Naive thymus-derived CD4-positive, alpha-beta T cell (primary cell): ENCODE measurements at places on chromosomes 1 and 21. TPM values are rescaled to one million over a fixed set of nuclear protein-coding genes. Genes with fewer than 3 reads are reported as not detected.

- no peak for DNase-seq
- no peak overlapping the region for H3K4me3 ChIP-seq
- no peaks in the 10 kb centered on the region for H3K36me3 ChIP-seq
- H3K4me1 ChIP-seq: no peaks in the 10 kb centered on the region
- no peak overlapping the region for H3K27ac ChIP-seq
- no peaks in the 10 kb centered on the region for H3K27me3 ChIP-seq
These were observed 10.2 kb upstream of the DMRTB1 start for GRCh38 chr1:53449021-53449420.

GRCh38 chr21:33396951-33397350 is 6.3 kb upstream of the IFNGR2 start:
- no peaks in the 10 kb centered on the region for H3K36me3 ChIP-seq
- no peaks in the 10 kb centered on the region for H3K4me1 ChIP-seq
- H3K4me3 ChIP-seq: no peak overlapping the region
- no peak for DNase-seq

DNA sequence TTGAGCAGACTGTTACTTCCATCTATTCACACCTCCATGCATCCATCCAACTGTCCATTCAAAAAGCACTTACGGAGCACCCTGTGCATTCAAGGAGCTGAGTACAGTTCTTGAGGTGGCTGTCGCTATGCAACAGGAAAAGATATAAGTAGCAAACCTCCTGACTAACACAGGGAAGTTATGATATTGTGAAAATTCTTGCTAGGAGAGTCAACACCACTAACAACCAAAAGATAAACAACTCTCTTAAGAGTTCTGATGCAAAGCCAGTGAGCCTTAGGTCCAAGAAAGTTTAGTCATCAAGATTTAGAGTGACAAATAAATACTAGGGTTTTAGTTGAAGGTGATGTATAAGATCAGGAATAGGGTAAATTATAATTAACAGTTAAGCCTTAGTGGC is 44.5 kb upstream of the TRIM45 start:
- H3K27me3 ChIP-seq: no peaks in the 10 kb centered on the region
- H3K4me1 ChIP-seq: no peaks in the 10 kb centered on the region
- H3K4me3 ChIP-seq: no peak overlapping the region
- no peaks in the 10 kb centered on the region for H3K36me3 ChIP-seq
- no peak overlapping the region for H3K27ac ChIP-seq
- no peak for DNase-seq

- H3K4me1 ChIP-seq: peaks cover 8% of the 10 kb centered on the region
- H3K36me3 ChIP-seq: no peaks in the 10 kb centered on the region
- no peak overlapping the region for H3K27ac ChIP-seq
- no peak for DNase-seq
- no peaks in the 10 kb centered on the region for H3K27me3 ChIP-seq
These were observed 16.0 kb upstream of the EPS15 start for GRCh38 chr1:51535006-51535592.

GRCh38 chr1:229013981-229014380 is 256.9 kb upstream of the RAB4A start:
- H3K4me1 ChIP-seq: no peaks in the 10 kb centered on the region
- no peak for DNase-seq
- H3K36me3 ChIP-seq: no peaks in the 10 kb centered on the region
- H3K27ac ChIP-seq: no peak overlapping the region
- no peak overlapping the region for H3K4me3 ChIP-seq

- H3K27ac ChIP-seq: no peak overlapping the region
- no peaks in the 10 kb centered on the region for H3K36me3 ChIP-seq
- H3K4me3 ChIP-seq: no peak overlapping the region
- DNase-seq: no peak
- H3K4me1 ChIP-seq: peaks cover 8% of the 10 kb centered on the region
These were observed 3.0 kb downstream of the NFIA start for GRCh38 chr1:61085206-61085982.

DNA sequence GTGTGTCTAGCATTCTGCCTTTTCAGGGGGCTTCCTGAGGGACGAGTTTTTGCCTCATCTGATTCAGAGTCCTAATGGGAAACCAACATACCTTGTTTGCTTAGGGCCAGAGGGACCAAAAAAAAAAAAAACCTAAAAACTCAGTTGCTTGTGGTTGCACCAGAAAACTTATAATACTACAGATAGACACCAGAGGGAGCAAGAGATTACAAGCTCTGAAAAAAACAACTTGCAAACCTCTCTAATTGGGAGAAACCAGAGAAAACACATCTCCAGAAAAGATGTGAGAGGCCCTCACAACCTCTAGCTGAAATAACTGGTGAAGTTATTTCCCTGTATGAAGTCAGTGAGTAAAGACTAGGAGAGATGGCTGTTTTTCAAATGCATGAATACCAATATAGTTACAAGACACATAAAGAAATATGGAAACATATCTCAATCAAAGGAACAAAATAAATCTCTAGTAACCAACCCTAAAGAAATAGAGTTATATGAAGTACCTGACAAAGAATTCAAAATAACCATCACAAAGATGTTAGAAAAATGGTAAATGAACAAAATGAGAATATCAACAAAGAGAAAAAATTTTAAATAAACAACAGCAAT is 233.7 kb upstream of the NFIA start:
- no peak overlapping the region for H3K4me3 ChIP-seq
- H3K36me3 ChIP-seq: no peaks in the 10 kb centered on the region
- H3K27ac ChIP-seq: no peak overlapping the region
- no peaks in the 10 kb centered on the region for H3K4me1 ChIP-seq

The TEX38 gene
- 0.49 TPM for total RNA-seq

The C1orf226 gene
- not detected for total RNA-seq

The SELENON gene
- total RNA-seq: 27.7 TPM

The HRNR gene
- total RNA-seq: not detected
